ENCODE measurements at places on chromosomes 7 and 10. TPM values are rescaled to one million over a fixed set of nuclear protein-coding genes. Genes with fewer than 3 reads are reported as not detected.

Gene CCL24
- 0.46 TPM for total RNA-seq

Gene ELFN1
- not detected for total RNA-seq

DNA sequence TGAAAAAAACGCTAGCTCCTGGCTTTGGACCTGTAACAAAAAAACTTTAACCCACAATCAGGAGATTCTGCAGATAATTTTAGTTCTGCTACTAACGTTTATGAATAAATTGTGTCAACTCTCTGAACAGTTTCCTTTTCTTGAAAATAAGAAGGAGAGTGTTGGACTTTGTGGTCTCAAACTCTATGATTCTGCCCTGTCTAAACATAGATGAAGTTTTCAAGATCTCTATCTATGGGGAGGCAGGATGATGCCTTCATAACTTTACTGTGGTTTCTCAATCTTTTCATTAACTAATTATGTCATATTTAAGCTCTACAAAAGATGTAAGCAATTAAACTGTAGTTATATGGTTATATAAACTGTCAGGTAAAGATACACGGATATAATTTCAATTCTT lies 162.0 kb downstream of the REEP3 start:
- no peak for DNase-seq

DNA sequence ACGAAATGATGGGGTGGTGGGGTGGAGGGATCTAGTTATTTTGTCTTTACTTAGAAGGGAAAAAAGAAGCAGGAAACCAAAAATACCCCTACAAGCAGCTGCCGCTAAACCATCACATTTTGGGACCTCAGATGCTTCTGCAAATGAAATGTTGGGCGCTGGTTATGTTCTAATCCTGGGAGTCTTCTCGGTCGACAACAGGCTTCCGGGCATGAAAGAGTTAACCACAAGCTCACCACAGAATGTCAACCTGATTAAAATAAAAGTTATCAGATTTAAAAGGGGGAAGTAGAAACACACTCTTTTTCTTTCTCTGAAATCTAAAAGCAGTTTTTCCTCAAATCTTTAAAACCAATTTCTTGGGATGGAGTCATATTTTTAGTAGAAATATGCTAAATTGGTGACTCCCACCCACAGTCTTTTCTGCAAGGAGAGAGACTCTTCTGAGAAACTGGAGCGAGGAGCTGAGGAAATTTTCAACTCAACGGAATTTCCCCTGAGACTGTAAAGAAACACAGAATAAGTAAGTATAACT lies 16.8 kb downstream of the IL2RA start:
- DNase-seq: peak; percentile 51

GRCh38 chr10:84075226-84076046 lies 63.9 kb upstream of the GHITM start:
- no peak for DNase-seq

DNA sequence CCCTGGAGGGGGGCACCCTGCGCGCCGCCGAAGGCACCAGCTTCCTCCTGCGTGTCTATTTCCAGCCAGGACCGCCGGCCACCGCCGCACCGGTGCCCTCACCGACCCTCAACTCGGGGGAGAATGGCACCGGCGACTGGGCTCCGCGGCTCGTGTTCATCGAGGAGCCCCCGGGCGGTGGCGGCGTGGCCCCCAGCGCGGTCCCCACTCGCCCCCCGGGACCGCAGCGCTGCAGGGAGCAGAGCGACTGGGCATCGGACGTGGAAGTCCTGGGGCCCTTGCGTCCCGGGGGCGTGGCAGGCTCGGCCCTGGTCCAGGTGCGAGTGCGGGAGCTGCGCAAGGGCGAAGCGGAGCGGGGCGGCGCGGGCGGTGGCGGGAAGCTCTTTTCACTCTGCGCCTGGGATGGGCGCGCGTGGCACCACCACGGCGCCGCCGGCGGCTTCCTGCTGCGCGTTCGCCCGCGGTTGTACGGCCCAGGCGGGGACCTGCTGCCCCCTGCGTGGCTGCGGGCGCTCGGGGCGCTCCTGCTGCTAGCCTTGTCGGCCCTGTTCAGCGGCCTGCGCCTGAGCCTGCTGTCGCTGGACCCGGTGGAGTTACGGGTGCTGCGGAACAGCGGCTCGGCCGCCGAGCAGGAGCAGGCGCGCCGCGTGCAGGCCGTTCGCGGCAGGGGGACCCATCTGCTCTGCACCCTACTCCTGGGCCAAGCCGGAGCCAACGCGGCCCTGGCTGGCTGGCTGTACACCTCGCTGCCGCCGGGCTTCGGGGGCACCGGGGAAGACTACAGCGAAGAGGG lies 594 bp downstream of the CNNM1 start:
- DNase-seq: peak; percentile 20

- no peak for DNase-seq
Observed at GRCh38 chr10:67492317-67493019, 203.5 kb downstream of the CTNNA3 start.

GRCh38 chr10:127418536-127419168 lies 130.5 kb upstream of the NPS start:
- DNase-seq: no peak

Gene CCDC136
- total RNA-seq: 7.4 TPM

Gene SVOPL
- not detected for total RNA-seq

GRCh38 chr7:42700406-42701327 lies 211.2 kb downstream of the C7orf25 start:
- DNase-seq: no peak

DNA sequence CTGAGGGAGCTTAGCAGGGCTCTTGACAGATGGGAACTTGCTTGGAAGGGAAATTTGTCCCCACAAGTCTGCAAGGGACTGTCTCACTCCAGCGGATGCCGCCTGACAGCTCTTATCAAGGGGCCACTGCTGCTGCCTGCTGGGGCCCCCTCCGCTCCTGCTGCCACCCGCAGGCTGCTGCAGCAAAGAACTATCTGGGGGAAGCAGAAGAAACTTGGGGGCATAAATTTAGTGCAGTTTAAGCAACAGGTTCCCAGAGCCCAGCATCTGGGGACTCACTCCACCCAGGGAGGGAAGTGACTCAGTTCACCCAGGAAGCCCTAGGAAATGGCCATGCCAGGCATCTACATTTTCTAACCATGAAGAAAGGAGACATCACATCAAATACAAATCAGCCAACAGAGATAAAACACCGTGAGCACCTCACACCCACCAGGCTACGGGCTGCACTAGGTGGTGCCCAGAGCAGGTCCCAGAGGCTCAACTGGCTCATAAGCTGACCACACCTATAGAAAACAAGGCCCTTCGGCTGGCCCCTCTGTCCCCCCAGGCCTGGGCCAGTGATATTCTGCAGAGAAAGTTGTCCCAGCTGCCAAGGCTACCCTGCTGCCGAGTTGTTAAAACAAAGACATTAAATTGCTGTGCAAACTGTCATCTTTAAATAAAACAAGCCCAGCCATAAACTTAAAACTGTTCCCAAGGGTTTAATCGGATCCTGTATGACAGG lies 3.7 kb downstream of the RGS10 start:
- DNase-seq: peak; percentile 59

- no peak for DNase-seq
Observed at GRCh38 chr10:132368881-132369635, 27.9 kb upstream of the PWWP2B start.

GRCh38 chr7:46444256-46444655 lies 523.2 kb upstream of the IGFBP3 start:
- no peak for DNase-seq

DNA sequence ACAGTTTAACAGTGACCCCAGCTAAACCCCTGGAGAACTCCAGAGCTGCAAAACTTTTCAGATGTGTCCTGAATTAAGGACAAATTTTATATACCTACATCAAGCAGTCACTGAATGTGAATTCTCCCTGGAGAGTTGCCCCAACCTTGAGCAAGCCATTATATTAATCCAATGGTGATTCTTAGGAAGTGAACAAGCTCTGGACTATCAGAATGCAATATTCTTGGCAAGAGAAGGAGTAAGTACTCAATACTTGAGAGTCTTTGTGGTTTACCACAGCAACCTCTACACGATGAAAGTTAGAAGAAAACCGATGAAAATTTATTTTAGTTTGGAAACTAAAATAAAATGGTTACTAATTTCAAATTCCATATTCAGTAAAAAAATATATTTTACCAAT lies 19.3 kb upstream of the ZNF365 start:
- DNase-seq: no peak

Gene RTKN2
- 18.7 TPM for total RNA-seq

GRCh38 chr10:65618126-65618525 lies 1307.7 kb upstream of the LRRTM3 start:
- DNase-seq: no peak

Gene CACNB2
- not detected for total RNA-seq

Gene CYP2C19
- total RNA-seq: 0.42 TPM

DNA sequence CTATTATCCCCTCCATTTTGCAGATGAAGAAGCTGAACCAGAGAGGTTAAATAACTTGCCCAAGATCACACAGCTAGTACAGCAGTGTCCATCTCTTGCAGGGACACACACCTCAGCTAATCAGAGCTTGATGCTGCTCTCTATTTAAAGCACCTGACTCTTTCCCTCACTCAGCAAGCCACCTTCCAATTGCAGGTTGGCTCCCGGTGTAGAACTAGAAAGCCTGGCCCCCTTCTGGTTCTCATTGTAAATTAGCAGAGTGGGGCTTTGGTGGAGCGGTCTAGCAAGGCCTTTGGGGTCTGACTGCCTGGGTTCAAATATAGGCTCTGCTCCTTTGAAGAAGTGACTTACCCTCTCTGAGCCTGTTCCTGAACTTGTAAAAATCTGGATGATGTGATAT lies 176.4 kb downstream of the NEURL1 start:
- no peak for DNase-seq

DNA sequence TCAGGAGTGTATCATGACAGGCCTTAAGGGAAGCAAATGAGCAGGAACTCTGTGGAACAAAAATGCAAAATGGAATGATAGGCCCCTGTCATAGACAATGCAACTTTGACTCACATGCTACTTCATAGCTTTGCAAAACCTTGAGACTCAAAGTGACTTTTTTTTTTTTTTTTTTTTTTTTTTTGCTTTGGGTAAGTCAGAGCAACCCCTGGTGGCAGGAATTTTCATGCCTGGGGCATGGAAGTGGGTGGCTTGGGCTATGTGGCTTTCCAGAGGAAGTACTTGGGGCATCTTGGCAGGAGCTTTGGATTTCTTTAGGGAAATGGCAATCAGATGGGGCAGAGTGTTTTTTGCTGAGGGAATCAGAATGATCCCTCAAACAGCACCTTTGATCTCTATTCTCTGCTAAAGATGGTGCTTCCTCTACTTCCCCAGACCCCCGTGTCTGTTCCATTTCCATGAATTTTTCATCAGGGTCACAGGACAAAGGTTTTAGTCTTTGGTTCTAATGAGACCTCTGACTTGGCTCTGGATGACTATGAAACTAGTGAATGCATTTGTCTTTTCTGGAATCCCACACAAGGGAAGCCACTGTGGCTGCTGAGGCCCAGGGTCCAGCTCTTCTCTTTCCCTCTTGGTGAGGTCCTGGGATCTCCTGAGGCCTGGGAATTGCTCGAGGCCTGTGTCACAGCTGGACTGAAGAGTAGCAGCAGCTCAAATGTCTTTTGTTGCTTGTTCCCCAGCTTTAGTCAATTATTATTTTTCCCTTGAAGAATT lies 62.8 kb downstream of the TACC2 start:
- no peak for DNase-seq

Gene ACADSB
- total RNA-seq: 24.4 TPM

DNA sequence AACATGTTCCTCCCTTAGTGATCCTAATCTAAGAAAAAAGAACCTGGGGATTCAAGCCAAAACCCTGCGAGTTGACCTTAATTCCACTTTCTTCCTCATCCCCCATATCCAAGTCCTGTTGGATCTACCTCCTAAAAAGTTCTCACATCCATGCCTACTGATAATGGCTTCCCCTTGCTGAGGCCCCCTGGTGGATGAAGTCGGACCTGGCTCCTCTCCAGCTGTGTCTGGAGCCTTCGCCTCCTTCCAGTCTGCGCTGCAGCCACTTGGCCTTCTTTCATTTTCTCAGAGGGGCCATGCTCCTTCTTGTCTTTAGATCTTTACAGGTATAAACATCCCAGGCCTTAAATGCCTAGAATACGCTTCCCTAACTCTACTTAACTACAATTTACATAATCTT lies 8.1 kb downstream of the PDE1C start:
- peak; percentile 6 for DNase-seq

Gene AKR1B1
- total RNA-seq: 95.1 TPM

DNA sequence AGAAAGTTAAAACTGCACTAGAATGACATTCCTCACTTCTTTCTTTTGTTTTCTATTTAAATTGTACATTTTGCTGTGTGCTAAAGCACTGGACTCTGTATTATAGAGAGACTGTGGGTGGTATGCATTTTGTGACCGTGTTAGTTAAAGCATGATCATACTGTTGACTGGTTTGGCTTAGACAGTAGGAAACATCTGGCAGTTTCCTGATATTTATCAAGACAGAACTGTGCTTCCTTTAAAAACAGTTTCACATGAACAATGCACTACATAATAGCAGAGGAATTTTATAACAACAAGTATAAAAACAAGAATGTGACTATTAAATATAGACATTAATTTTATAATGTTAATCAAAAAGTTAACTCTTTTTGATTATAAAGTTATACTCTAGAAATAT lies 23.1 kb downstream of the GNG11 start:
- DNase-seq: no peak

GRCh38 chr10:76911184-76911583 lies 726.4 kb downstream of the KCNMA1 start:
- DNase-seq: no peak

Gene PRKAG2
- total RNA-seq: 28.4 TPM

DNA sequence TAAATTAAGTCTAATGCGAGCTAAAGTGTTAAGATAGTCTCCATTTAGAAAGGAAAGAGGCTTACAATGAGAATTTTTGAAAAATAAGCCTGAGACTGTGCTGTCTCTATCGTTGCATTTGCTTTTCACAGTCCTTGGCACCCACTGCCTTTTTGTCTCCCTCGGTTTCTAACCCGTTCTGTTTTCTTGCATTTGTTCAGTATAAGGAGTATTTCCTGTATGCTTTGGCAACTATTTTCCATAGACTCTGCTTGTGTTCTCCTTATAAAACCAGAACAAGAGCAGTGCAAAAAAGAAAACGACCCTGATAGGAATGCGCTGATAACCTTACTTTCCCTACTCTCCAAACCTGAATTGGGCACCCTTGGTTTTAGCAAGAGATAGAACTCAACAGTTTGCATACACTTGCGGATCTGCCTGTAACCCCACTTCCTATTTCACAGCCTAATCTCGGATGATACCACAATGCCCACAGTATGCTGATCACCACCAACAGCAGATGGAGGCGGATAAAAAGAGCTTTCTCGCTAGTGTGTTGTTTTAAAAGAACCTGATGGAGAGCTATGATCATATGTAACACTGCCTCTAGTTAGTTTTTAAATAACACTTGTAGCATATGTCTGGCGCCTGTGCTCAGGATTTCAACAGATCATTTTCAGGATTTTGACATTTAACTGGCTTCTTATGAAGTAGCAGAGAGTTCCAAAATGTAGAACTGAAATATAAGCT lies 1.6 kb upstream of the ARHGAP12 start:
- peak; percentile 25 for DNase-seq

DNA sequence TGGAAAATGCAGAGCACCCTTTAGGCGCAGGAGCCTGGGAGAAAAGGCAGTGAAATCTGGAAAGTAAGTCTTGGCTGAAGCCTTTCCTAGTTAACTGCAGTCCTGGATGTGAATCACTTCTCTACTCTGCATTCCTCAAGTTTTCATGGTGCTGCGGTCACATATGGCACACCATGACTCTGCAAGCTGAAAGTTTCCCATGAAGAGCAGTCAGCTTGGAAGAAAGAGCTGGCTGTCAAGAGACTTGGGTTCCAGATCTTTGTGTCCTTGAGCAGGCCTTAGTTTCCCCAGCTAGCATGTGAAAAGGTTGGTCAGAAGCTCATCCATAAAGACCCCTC lies 548.3 kb downstream of the SORCS3 start:
- DNase-seq: no peak

- DNase-seq: no peak
Observed at GRCh38 chr7:3914051-3914775, 613.2 kb downstream of the SDK1 start.
